ENCODE measurements at places on chromosomes 3 and 15. TPM values are rescaled to one million over a fixed set of nuclear protein-coding genes. Genes with fewer than 3 reads are reported as not detected.

The SKOR1 gene
- polyA plus RNA-seq = 0.29 TPM

The ACP3 gene
- 68.4 TPM for polyA plus RNA-seq

DNA sequence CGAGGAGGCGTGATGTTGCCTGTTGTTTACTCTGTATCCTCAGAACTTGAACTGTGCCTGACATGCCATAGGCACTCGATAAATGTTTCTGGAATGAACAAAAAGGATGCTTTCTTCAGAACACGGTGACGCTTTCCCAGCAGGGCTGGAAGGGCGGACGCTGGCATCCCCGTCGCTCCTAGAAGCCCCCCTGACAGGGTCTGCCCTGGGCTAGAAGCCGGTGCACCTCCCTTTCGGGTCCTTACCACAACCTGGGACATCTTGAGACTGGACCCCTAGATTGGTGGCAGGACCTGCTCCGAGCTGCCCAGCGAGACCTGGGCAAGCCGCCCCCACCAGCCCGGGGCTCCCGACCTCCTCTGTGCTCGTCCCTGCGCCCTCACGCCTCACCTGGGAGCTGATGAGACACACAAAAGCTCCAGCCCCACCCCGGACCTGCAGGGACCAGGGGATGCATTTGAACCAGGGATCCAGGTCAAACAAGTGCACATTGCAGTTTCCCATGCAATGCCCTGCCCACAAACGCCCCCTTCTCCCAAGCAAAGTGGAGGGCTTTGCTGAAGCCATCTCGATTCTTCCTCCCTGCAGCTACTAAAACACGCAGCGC, 131.2 kb upstream of the MEF2A start:
- DNase-seq = no peak

- no peak for DNase-seq
Measured at GRCh38 chr3:11145888-11146287, 8.4 kb upstream of the HRH1 start.
